CD4-positive, alpha-beta T cell (primary cell): ENCODE measurements at places on chromosomes 16 and 17. TPM values are rescaled to one million over a fixed set of nuclear protein-coding genes. Genes with fewer than 3 reads are reported as not detected.

Gene NTN1
- total RNA-seq: 0.14 TPM

GRCh38 chr16:22314661-22315626 is 17.7 kb downstream of the POLR3E start:
- H3K4me3 ChIP-seq: no peak overlapping the region
- H3K36me3 ChIP-seq: peaks cover 86% of the 10 kb centered on the region
- H3K27ac ChIP-seq: no peak overlapping the region
- no peak for DNase-seq
- H3K27me3 ChIP-seq: no peaks in the 10 kb centered on the region

- H3K27me3 ChIP-seq: no peaks in the 10 kb centered on the region
- no peak overlapping the region for H3K27ac ChIP-seq
- H3K36me3 ChIP-seq: no peaks in the 10 kb centered on the region
Measured at GRCh38 chr17:63452962-63453551, 7.0 kb upstream of the CYB561 start.

Gene PLXDC1
- 67.6 TPM for total RNA-seq
